ENCODE measurements at places on chromosomes 7 and 10.

DNA sequence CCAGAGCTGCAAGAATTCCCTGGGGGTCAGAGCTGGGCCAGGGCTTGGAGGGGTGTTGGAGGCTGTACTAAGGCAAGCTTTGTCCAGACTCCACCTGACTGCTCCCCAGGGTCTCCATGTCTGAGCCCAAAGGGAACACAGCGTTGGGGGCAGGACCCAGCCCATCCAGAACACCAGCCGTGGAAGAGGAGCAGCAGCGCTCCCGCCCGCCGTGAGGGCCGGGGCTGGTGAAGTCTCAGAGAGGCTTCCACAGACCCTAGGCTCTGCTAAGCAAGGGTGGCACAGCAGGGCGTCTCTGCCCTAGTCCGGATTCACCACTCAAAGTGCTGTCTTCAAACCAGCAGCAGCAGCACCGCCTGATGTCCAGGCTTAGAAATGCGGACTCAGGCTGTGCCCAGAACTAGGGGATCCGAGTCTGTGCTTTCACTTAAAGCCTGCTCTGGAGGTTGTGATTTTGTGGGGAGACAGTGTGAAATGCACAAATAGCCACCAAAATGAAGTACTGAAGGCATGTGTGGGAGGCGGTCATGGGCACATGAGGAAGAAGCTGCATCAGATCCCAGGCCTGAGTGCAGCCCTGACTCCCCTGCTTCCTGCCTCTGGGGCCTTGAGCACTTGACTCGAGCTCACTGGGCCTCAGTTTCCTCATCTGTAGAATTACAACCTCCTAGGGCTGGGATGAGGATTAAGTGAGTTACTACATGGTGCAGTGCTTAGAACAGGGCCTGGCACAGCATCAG is 16.6 kb upstream of the AQP1 start:
- no peak for DNase-seq

GRCh38 chr10:2619472-2619871 is 447.9 kb upstream of the PFKP start:
- peak; percentile 10 for DNase-seq

GRCh38 chr7:29160080-29160479 is 13.7 kb upstream of the CPVL start:
- no peak for DNase-seq

GRCh38 chr10:130573446-130573845 is 437.3 kb downstream of the GLRX3 start:
- DNase-seq, result no peak

DNA sequence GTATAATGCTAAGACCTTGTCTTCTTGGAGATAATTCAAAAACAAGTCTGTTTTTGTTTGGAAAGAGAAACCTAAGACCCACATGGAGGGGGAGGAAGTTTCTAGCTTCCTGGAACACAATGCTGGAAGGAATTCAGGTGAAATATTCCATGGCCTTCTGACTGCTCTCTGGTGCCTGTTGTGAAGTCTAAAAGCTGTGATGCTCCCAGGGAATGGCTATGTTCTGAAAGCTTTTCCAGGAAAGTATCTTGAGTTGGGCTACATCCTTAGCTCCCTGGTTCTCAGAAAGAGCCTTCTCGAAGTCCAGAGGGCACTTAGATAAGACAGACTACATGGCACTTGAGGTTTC is 12.5 kb upstream of the PFKP start:
- DNase-seq, result no peak

DNA sequence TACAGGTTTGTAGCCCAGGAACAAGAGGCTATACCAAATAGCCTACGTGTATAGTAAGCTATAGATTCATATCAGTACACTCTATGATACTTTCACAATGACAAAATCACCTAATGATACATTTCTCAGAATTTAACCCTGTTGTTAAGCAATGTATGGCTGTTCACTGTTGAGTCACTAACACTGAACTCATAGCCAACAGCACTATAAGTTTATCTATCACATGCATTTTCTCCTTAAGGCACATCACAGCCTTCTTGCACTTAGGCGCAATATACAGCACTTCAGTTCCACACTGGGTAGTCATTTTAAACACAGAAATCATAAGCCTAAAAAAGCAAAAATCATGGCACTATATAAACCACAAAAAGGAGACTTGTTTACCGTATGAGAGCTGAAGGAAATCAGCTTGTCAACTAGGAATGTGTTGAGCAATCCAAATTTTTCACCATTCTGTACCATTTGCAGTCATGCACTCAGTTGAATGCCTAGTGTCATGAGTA is 45.6 kb downstream of the ZNF438 start:
- DNase-seq, result no peak

- no peak for DNase-seq
These were observed 1062.9 kb upstream of the GHITM start for GRCh38 chr10:83076443-83076842.

GRCh38 chr7:128069373-128070364 is 38.4 kb upstream of the LRRC4 start:
- DNase-seq, result no peak

- DNase-seq, result no peak
These were observed 175.3 kb upstream of the KLF14 start for GRCh38 chr7:130909161-130909836.

- DNase-seq, result no peak
These were observed 14.1 kb upstream of the SLC29A3 start for GRCh38 chr10:71304914-71305313.

DNA sequence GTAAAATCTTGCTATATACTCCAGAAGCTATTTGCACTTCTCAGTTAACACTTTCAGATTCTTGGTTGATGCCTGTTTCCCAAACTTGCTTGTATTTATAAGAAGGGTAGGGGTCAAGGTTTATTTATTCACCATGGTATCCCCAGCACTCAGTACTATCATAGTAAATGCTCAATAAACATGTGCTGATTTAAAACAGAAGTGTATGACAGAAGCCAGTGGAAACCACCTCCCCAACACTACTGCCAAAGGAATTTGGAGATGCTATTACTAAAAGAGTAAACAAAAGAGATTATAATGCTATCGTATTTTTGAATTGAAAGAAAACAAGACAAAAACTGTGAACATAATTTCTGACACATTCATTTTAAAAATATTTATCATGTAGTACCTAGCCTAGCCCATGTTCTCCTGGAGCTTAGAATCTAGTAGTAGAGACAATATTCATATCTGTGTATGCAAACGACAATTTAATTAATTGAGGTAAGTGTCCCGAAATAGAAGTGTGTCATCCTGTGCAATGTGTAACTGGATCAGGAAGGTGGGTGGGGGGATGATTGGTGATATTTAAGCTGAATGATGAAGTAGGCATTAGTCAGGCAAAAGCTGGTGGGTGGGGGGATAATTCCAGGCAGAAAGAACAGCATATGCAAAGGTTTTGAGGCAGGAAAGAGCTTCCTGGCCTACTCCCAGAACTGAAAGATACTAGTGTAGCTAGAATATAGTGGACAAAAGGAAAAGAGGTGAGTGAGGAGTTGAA is 77.5 kb downstream of the HGF start:
- DNase-seq, result no peak

DNA sequence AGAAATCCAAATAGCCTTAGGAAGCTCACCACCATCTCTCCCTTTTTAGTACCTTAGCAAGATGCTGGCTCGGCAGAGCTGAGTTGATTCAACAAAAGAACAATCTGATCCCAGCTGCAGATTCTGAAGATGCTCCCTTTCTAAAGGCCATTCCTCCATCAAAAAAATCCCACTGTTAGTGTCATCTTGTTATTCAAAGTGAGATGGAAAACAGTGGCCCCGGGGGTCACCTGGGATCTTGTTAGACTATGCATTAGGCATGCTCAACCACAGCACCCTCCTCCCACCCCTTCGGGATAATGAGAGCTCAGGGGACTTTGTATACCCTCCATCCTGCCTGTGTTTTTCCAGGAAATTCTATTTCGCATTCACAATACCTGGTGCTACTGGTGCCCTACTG is 2.4 kb downstream of the NCAPG2 start:
- no peak for DNase-seq

GRCh38 chr10:104300736-104301292 is 31.8 kb downstream of the GSTO2 start:
- peak; percentile 67 for DNase-seq

DNA sequence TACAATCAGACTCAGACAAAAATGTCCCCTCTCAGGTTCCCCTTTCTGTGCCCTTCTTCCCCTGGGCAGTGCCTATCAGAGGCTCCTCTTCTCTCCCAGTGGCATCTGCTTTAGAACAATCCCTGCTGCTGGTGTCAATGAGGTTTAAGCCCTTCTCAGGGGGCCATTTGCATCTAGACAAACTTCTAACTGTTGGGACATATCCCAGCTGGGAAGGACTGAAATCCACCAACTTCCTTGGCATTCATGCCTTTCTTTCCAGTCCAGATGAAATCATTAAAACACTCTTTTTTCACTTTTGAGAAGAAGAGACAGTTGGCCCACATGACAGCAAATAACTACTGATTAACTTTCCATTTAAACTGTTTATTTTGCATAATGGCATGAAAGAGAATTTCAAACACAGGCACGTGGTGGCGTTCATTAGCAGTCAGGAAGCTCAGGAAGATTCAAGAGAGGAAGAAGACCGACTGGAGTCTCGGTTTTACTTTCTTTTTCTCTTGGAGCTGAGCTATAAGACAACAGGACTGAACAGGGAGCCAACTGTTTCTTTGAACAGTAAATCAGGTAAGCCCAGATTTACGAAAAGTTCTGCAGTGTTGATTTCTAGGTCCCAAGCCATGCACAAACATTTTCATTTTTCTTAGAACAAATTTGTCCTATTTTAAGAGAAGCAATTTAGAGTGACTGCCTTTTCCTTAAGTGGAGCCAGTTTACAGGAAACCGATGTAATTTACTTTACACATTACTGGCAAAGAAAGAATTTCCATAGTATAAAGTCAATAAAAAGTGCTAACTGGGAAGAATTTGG is at the start of gene GIMAP2:
TSS of gene GIMAP2 (plus strand) at position 488 of the 811 bp plus-strand sequence. CDS start 1,354 bp downstream, outside the sequence.
- DNase-seq, result peak; percentile 56

DNA sequence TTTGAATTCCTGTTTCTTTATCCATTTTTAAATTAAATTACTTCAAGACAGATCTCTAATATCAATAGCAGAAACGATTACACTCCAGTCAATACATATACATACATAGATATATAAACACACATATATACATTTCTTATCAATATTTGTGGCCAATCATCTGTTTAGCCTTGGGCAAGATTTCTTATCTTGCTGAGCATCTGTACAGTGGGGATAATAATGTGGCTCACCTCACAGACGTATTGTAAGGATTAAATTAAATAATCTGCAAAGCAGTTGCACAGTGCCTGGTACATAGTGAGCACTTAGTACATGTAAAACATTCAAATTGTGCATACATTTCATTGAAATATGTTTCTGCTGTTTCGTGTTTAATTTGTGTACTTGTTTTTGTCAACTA is 17.5 kb upstream of the CACNB2 start:
- no peak for DNase-seq

DNA sequence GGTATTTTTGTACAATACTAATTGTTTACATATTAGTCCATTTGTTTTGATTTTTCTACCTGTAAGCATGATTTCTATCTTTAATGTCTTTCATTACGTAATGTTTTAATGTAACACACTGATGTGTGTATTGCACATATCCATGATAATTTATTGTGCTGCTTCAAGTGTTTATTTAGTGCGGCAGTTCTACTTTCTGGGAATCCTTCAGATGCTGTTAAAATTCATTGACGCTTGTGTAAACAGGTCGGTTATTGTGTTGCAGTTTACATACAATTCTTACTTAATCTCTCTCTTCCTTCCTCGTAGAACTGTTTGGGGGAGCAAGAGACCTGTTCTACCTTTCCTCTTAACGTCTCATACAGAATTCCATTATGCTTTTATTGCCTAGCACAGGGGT is 6.9 kb downstream of the TMEM60 start:
- no peak for DNase-seq

DNA sequence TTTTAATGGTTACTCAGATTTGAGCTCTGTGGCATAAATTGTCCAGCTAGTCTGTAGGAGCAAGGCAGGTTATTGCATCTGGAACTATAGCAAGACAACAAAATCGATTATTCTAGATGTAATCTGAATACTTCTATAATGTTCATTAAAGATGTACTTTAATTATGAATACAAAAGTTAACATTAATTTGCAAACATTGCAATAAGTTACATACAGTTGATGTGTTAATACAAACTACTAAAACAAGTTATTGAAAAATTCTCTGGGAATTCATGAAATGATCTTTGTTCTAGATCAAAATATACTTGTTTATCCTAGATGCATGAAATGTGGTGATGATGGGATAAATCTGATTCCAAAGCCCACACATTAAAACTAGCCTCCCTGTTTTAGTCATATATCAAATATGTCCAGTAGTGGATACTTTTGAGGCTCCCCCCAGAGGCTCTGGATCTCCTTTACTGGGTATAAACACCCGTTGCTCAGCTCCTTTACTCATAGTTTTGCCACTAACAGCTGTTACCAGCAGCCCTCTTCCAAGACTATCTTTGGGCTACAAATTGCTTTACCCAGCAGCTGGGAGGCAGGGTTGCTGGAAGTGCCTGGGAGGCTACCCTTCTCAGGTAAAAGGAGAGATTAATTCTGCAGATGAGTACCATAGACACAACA is 78.1 kb downstream of the ARL4A start:
- DNase-seq, result no peak

- DNase-seq, result no peak
These were observed 134.7 kb upstream of the AKR1E2 start for GRCh38 chr10:4691301-4691700.

DNA sequence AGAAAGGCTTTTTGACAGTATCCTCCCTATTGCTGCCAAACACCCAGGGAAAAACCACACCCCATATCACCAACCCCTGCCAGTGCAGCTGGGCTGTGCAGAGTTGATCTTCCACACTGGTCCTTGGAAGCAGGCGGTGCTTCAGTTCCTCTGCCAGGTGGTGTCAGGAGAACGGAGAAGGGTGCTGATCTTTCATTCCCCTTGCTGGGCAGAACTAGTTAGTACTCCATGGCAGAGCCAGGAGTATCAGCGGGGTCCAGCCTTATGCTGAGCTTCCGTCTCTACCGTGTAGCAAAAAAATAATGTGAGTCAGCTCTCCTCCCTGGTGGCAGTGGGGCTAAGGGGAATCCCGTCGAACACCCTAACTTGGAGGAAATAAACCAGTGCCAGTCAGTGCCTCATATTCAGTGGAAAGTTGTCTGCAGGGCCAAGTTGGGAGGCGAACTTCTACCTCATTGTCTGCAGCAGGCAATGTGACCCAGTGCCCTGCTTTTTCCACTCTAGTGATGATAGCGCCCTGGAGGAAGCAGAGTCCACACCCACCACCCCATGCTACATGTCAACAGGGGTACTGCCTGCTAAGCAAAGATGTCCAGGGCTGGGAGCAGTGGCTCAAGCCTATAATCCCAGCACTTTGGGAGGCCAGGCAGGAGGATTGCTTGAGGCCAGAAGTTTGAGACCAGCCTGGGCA is 175.4 kb downstream of the AUTS2 start:
- no peak for DNase-seq
